ENCODE measurements at places on chromosomes 5 and 9.

GRCh38 chr9:115591584-115591984, 473.6 kb upstream of the TNC start:
- no peak for DNase-seq

DNA sequence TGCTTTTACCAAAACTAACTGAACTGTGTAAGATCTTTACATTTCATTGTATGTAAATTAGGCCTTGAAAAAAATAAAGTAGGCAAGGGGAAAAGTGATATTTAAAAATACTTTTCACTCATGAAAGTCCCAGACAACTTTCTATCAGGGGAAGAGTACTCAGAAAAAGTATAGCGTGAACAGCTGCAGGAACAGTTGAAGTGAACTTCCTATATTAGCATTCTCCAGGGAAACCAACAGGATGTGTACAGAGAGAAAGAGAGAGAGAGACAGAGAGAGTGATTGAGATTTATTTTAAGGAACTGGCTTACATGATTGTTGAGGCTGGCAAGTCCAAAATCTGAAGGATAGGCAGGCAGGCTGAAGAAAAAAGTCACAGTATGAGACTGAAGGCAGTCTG, 42.0 kb downstream of the ERMP1 start:
- DNase-seq: no peak

GRCh38 chr5:152676196-152676595, 271.1 kb upstream of the NMUR2 start:
- no peak for DNase-seq

GRCh38 chr5:120103495-120103894, 360.6 kb upstream of the PRR16 start:
- DNase-seq: no peak

DNA sequence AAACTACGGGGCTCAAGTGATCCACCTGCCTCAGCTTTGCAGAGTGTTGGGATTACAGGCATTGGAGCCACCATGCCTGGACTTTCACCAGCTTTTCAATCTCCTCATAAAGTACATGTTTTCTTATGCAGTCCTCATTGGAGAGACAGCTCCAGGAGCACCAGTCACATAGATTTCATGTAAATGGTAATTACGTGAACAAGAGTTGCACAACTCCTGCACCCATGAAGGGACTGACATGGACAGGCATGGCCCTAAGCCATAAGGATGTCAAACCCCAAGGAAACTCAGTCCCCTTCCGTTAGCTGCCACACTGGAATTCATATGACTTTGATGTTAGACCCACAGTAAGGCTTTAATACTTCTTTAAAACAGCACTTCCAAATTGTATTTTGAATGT, 7.6 kb upstream of the ADGRV1 start:
- DNase-seq: no peak

DNA sequence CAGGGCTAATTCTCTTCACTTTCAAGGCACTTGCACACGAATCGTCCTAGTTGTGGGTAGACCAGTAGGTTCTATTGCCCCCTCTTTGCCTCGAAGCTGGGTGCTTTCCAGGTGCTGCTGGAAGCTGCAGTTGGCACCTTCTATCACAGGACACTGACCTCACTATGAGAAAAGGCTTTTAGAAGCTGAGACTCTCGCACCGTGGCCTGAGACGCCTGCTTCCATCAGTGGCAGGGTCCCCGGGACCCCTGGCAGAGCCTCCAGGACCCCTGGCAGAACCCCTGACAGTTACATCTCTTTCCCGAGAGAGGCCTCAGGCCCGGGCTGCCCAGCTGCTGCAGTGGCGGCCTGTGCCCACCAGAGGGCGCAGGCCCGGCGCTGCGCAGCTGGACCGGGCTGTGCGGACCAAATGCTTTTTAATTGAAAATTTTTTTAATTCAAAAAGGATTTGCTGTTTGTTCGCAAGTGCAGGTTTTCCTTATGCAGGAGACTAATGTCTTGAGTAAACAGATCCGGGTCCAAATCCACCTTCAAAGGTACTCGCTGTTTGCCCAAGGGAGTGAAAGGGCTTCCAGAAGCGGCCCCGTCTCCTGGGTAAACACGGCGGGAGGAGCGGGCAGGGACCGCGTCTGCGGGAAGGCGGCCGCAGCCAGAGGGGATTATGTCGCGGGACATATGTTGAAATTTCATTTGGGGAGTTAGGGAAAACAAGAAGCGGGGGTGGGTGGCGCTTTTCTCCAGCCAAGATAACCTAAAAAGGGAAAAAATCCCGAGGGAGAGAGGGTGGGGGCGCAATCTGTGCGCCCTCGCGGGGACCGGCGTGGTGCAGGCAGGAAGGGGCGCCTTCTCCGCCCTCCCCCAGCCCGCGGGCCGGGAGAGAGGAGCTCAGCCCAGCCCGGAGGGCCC, 114.5 kb upstream of the LMX1B start:
- DNase-seq: no peak

DNA sequence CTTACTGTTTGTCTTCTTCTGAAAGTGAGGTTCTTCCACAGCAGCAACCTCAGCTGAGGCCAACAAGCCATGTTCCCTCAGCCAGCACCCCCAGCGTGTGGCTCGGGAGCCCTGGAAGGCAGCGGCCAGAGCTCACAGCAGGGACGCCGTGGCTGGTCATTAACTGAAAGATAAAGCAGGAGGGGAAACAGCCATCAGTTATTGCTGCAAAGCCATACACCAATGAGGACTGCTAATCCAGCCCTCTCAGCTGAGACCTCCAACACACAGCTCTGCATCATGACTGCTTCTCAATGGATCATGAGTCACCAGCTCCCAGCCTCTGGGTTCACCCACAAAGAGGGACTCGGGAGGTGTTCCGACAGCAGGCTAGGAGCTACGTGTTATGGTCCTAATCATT, 24.3 kb downstream of the ABCA1 start:
- no peak for DNase-seq

GRCh38 chr5:32604800-32605765, 19.7 kb downstream of the SUB1 start:
- no peak for DNase-seq

DNA sequence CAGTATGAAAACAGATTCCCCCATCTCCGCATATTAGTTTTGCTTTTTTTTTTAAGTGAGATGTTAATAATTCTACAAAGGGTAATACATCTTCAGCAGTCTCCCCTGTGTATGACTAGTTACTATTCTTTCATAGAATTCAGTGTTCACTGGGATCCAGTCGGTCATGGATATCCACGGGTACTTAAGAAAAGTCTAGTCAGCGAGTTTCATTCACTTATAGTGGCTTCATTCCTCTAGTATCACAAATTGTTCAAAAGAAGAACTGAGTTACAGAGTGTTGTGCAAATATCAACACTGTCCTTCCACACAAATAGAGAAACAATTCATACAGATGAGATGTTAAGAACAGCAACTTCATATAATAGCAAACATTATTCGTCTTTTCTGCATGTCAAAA, 35.7 kb downstream of the BNC2 start:
- no peak for DNase-seq

DNA sequence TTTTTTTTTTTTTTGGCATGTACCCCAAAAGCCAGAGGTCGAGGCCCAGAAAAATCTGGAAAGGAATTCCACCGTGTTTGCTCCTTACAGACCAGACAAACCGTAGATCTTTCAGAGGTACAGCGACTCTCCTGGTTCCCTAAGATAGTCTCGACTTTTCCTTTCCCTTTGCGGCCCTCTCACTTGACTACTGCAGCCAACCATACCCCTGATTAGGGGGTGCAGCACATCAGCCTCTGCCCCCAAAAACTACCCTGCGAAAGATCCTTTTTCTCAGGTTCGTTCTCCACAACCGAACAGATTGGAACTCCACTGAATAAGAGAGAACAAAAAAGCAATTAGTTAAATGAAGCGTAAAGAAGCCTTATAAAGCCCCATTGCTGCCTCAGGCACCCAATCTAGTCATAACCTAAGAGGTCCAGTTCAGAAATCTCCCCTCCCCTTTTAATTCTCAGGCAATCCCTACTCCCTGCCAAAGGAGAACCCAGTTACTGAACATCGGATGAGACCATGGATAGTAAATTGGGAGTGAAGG, 379 bp upstream of the TICAM2 start:
- no peak for DNase-seq

GRCh38 chr5:161399996-161400562, 146.4 kb downstream of the GABRB2 start:
- DNase-seq: no peak

GRCh38 chr9:133932181-133932580, 59.9 kb downstream of the VAV2 start:
- no peak for DNase-seq

DNA sequence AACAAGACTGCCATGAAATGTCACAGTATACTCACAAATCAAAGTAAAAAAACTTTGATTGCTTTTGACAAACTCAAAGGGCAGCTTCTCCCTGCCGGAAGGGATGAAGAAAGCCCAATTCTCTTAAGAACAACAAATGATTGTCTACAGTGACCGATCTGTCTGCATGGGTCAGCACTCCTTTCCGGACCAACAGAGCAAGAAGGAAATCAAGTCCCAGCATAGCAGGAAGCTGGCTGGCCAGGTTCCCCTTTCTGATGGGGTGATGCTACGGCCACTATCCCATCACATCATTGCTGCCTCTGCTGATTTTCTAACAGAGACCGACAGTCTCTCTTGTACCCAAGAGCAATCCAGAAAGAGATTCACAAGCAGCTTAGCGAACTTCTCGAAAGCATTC, 692 bp downstream of the C1QTNF3 start:
- no peak for DNase-seq

DNA sequence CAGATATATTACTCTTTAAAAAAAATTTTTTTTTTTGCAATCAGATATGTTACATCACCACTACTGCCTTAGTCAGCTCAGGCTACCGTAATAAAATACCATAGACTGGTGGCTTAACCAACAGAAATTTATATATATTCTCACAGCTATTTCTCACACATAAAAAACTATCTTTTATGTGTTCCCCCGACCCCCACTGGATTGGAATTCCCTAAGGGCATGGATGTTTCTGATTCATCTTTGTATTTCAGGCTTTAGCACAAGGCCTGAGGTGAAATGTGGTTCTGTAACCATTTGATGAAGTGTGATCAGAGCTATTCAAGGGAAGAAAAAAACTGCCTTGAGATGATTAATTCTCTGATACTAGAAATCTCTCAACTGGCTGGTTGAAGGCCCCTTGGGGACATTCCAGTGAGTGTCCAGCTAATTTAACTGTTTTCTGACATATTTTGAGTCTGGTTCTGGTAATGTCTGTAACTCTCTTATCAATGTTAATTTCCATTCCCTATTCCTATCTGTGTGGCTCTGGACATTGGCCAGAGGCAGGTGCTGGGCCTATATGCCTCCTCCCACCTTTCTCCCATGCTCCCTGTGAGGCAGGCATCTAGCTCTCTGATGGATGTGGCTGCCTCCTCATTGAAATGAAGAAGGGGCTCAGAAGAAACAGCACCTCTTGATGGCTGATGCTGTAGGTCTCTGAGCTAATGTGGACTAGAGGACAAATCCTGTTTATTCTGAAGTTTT, 2.5 kb downstream of the CD14 start:
- DNase-seq: no peak

- DNase-seq: no peak
Measured at GRCh38 chr5:83837265-83837907, 116.7 kb upstream of the HAPLN1 start.

GRCh38 chr9:3308609-3309008, 217.2 kb downstream of the RFX3 start:
- no peak for DNase-seq

DNA sequence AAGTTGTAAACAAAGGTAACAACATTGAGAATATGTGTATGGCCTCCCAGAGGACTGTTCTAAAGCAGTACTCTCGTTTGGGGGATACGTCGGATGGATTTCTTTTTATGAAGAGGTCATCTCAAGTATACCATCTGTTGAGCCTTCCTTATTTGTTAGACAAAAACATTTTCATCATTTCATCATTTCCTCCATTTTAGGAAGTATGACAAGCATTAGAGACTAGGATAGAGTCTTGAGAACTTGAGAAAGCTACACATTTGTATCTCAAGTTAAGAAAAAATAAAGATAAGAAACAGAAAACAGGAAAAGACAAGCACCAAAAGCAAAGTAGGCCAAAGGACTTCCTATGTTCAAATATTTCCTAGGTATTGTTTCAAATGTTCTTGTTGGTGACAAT, 307.0 kb downstream of the EFNA5 start:
- DNase-seq: no peak

DNA sequence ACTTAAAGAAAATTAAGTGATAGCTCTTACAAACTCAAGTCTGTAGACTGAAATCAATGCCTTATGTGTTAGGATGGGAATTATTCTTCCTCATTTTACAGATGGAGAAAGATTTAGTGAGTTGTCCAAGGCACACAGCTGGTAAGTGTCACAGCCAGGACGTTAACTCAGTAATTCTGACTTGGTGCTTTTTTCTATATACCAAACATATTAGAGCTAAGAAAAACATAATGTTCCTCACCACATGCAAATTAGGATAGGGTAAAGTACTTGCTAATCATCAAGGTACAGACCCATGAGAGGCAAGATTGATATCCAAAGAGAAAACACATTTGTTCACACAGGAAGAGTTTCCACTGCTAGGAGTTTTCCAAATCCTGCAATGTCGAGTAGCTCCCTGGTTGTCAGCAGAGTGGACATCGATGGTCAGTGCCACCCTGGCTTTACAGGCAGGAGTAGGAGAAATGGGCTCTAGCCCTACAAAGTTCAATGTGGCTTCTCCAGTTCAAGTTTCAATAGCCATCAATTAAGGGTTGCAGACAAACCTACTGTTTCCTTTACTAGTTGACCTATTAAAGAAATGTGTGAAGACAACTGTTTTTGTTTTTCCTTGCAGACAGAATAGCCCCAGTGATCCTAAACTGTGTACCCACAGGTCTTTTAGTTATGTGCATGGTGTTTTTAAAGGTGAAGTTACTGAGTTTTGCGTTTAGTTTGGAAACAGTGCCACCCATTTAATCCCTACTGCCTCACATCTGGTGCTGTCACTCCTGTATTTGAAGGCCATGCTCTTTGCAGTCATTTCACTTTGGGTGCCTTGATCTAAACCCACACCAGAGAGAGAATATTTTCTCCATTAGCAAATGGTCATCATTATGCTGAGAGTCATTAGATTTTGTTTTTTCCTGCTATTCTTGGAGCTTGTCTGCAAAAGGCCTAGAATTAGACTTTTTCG, 460.8 kb upstream of the SMARCA2 start:
- no peak for DNase-seq

DNA sequence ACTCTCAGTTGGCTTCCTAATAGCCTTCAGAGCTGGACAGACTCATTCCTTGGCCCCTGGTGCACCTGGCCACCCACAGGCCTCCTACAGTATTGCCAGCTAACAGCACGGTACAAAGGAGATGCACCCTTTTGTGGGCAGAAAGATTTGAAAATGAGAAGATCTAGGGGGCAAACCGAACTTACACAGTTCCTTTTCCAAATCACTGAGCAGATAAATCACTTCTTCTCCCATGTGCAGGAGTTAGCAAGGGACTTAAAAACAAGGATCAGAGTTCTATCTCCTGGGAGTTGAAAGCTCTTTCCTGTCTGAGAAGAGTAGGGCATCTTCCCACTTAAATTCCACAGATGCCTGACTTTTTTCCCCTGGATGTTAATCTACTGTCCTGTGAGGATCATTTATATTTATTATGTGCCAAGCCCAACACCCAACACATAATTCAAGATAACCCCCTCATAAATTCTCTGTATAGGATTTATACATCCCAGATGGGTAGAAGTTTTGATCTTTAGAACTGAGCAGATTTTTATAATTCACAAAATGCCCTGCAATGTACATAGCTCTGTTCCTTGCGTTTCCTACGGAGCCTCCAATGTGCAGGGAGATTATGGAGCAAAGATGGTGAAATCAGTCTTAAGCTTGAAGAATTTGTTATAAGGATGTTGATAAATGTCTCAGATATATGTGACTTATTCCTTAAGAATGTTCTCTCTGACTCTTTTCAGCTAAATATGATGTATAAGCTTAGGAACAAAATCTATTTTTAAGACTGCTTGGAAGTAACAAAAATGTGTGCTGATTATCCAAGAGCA, 207.2 kb upstream of the DAPK1 start:
- no peak for DNase-seq

Measured in activated CD4-positive, alpha-beta T cell treated with anti-CD3 and anti-CD28 coated beads for 24 hours (primary cell).